ENCODE measurements at places on chromosomes 2 and 18. TPM values are rescaled to one million over a fixed set of nuclear protein-coding genes. Genes with fewer than 3 reads are reported as not detected.

PLEKHA3 gene
- 10.3 TPM for total RNA-seq

SKOR2 gene
- total RNA-seq: not detected

NEB gene
- 3.6 TPM for total RNA-seq

EXOC6B gene
- total RNA-seq: 38.3 TPM

SIGLEC15 gene
- 0.25 TPM for total RNA-seq

NLRC4 gene
- 8.9 TPM for total RNA-seq

IL36A gene
- not detected for total RNA-seq

TUBB8B gene
- total RNA-seq: not detected

DNA sequence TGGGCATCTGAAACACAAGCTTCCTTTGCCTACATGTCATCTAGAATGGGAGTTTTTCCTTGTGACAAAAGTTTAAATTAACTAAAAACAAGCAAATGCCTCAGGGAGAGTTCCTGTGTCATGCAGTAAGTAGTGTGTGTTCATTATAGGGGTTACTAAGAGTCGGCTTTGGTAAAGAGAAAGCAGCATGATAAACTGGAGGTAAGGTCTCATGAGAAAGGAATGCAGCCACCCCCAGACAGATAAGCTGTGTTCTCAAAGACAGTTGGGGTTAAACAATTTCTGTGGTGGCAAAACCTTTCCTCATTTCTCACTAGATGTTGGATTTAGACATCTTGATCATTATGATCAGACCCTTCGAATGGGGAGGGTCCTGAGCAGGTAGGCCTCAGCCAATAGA is 129.7 kb downstream of the MAP4K4 start:
- DNase-seq: no peak

- no peak for DNase-seq
Observed at GRCh38 chr2:42826231-42826630, 33.8 kb upstream of the HAAO start.

DNA sequence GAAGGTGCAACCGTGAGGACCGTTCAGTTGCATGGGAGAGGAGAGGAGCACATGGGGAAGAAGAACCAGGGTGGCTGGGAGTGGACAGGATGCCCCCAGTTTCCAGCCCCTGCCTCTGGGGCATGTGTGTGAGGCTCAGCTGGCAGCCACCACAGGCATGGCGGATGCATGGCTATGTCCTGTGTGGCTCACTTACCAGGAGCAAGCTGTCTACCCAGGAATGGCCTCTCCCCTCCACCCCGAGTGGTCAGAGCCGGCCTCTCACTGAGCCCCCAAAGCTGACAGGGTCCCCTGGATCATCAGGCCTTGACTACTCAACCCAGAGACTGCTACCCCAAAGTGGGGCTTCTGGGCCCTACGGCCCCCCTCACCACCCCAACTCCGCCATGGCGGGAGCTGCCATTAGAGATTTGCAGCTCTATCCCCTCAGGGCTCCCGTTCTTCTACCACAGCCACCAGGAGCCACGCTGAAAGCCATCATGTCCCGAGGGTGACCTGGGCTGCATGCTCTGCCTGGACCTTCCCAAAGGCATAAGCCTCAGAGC is 65.3 kb downstream of the RHOB start:
- DNase-seq: no peak

DNA sequence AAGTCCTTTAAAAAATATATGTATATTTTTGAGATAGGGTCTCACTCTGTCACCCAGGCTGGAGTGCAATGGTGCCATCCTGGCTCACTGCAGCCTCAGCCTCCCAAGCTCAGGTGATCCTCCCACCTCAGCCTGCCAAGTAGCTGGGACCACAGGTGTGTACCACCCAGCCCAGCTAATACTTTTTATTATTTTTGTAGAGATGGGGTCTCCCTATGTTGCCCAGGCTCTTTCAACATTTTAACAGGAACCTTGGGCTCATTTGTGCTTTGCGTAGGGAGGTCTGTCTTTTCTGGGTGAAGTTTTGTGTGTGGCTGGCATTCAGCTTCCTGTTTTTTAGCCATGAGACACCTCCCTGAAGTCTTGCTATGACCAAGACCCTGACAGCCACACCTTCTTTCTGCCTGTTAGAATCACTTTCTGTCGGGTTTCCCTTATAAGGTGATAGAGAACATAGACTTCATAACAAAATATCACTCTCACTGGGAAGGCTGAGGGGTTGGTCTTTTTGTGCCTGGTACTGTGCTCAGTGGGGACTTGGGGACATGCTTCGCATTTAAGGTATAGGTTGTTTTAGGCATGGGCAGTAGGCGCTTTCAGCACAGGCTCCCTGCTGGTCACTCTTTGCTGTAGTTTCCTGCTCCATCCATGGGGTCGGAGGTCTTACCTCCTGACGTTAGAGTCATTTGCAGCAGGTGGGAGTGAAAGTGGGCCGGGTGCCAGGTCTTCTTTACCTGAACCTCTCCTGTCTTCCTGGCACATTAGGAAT is 3.4 kb downstream of the RAB31 start:
- DNase-seq: no peak

DNA sequence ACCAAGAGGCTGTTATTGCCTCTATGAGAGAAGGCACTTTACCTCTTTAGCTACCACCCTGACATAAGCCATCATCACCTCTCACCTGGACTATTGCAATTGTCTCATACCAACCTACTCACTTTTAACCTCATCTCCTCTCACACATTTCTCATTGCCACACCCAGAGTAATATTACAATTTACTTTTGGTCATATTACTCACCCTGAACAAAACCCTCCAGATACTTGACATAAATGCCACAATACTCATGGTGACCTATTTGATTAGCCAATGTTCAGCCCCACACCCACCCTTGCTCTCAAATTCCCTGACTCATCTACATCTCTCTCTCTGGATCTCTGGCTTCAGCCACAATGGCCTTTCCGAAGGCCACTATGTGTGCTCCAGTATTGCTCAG is 90.9 kb upstream of the CDH7 start:
- no peak for DNase-seq

DNA sequence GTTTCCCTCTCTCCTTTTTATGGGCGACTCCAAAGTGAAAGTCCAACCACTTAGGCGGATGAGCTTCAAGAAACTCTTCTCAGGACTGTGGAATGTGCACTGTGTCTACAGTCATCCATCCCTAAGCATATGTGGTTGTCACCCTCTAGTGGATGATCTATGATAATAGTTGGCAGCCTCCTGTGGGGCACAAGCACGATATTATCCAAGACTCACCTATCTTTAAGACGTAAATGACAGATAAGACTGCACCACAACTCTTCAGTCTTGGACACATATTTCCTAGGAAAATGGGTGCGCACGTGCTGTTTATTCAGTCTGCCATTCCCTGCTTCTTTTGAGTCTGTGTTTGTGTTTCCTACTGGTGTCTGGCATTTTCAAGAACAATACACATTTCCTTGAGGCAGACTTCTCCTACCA is 145.5 kb upstream of the CTAGE1 start:
- no peak for DNase-seq

DNA sequence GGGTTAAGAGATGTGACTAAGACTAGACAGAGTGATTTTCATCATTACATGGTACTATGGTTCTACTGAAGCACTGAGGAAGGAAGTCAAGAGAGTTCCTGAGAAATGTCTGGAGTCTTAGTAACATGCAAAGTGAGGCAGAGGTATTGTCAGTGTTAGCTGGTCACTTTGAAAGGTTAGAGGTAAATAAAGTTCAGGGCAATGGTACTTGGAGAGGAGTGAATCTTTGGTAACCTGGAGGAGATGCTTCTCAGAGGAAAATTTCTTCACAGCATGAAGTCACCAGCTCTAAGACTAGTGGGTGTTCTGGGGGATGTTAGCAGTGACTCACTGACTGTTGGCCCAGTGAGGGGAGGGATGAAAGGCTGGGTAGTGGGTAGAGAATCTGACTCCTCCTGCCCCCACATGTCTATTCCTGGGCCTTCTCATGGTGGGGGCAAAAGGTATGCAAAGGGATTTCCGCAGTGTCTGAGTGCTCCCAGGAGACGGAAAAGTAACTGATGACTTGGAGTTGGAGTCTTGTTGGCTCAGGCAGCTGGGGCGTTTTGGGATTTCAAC is 23.3 kb upstream of the IL1RN start:
- no peak for DNase-seq

GRCh38 chr2:190695739-190696138 is 46.9 kb downstream of the NAB1 start:
- DNase-seq: no peak

DNA sequence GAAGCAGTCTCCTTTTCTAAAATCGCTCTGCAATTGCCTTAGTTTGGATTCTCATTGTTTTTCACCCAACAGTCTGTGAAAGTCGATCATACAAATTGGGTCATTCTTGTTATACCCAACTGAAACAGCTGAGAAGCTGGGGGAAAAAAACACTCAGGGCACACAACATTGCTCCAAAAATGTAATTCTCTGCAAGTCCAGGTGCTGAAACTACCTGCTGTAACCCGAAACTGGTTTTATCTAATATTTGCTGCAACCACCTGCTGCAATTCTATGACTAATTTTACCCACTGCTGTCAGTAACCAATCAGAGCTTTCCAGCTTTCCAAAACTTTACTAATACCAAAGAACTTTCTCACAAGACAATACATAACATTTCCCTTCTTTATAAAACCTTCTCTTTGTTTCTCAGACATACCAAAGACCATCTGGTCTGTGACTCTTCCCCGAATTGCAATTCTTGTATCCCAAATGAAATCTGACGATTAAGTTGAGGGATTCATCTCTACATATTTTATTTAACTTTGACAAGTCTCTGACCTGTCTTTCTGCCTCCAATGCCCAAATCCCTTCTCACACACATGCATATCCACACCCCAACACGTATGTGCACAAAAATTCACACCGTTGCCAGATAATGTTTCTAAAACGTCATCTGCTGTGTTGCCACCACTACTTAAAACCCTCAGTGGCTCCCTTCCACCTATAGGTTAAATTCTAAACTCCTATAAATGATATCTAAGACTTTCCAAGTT is 198.3 kb downstream of the PIEZO2 start:
- DNase-seq: no peak

GRCh38 chr18:79781331-79781941 is 16.3 kb upstream of the KCNG2 start:
- no peak for DNase-seq

DNA sequence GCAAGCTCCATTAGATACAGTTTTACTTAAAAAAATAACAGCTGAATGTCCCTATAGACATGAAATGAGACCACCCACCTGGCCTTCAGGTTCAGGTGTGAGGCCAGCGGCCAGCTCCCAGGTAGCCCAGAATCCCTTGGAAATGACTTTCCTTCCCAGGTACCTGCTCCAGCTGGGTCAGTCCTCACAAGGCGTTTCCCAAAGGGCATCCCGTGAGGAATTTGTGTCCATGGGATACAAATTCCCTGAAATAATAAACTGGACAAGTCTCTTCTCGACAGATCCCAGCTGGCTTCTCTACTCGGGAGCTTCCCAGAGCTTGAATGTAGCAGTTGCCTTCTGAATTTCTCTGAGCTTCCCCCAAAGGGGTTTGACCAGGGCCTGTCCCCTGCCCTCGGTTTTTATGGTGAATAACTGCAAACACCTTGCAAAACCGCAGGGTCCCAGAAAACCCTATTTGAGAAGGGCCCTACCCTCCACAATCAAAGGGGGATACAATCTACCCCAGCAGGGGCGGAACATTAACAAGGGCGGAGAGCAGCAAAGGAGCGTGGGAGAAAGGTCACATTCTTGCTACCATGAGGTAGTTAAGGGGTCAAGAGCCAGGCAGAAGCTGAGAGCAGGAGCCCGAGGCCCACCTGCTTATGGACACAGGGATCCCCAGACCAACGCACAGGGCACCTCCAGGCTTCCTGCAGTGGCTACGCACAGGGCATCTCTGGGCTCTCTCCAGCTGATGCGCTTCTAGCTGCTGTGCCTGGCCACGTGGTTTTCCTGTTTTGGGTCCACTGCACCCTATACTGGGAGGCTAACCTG is 107.7 kb downstream of the HDAC4 start:
- no peak for DNase-seq

GRCh38 chr2:26139269-26140183 is 33.4 kb upstream of the GAREM2 start:
- no peak for DNase-seq

DNA sequence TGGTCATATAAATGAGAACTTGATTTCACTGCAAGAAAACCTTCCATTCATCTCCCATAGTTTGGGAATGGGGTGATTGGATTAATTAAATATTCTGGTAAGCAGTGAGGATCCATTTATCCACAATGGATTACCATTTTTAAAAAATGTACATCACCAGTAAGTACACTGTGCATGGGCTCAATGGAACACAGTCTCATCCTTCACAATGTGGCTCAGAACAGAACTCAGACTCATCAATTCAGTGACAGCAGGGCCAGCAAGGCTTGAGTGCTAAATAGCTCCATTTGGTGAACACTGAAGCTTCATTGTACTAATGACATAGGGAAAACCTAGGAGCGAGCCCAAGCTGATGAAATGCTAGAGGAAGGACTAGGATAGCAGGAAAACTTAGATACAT is 223.8 kb downstream of the CMPK2 start:
- DNase-seq: no peak

GRCh38 chr2:108585436-108585835 is 51.2 kb downstream of the LIMS1 start:
- no peak for DNase-seq

GRCh38 chr2:154457286-154457685 is 241.2 kb upstream of the KCNJ3 start:
- DNase-seq: no peak

DNA sequence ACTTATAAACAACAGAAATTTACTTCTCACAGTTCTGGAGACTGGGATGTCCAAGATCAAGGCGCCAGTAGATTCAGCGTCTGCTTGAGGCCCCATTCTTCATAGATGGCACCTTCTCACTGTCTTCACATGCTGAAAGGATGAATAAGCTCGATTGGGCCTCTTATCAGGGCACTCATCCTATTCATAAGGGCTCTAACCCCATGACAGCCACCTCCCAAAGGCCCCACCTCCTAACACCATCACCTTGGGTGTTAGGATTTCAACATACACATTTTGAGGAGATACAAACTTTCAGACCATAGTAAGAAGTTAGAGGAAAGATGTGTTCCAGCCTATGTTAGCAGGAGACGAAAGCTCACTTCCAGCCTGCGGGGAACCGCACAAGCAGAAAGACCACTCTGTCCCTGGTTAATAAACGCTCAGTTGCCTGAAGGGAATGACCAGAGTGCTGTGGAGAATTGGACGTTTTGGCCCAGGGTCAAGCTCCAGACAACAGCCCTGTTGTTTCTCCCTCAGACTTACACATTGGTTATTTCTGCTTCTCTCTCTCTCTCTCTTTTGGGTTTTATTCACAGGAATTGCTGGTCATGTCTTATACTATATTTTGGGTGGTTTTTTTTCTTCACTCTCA is 90.3 kb downstream of the MAPRE2 start:
- no peak for DNase-seq

GRCh38 chr2:101766871-101767739 is 69.6 kb downstream of the MAP4K4 start:
- DNase-seq: no peak

DNA sequence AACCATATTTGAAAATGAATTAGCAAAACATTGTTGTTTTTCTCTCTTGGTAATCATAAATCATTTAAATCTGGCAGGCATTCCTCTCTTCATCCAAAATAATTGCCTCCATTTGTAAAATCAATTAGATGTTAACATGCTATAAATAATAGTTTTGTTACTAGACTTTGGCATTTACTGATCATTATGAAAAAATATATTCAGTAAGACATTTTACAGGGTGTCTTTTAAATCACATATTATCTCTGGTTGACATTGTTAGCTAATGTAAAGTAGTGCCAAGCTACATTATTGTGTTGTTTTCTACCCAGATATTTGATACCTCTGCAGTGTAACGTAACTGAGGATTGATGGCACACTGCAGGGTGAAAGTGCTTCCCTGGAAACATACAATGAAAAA is 31.8 kb upstream of the DLX1 start:
- no peak for DNase-seq

- DNase-seq: no peak
Observed at GRCh38 chr2:117856415-117857210, 42.1 kb downstream of the DDX18 start.

GRCh38 chr2:74001121-74001520 is 16.4 kb downstream of the TET3 start:
- no peak for DNase-seq

Measured in omental fat pad (tissue), 4 donors.